ENCODE measurements at places on chromosomes 6 and 20. TPM values are rescaled to one million over a fixed set of nuclear protein-coding genes. Genes with fewer than 3 reads are reported as not detected.

Gene NUS1
- 14.4 TPM for polyA plus RNA-seq

Gene E2F3
- 8.2 TPM for polyA plus RNA-seq

Gene GNAS-AS1
- polyA plus RNA-seq = 0.90 TPM

Gene PI16
- polyA plus RNA-seq = 0.20 TPM

DNA sequence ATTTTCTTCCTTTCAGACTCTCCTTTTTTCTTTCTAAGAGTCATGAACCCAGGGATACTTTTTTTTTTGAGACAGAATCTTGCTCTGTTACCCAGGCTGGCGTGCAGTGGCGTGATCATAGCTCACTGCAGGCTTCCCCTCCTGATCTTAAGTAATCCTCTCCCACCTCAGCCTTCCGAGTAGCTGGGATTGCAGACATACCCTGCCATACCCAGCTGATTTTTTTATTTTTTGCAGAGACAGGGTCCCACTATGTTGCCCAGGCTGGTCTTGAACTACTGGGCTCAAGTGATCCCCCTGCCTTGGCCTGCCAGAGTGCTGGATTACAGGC, 32.8 kb upstream of the IER3 start:
- no peak for DNase-seq

DNA sequence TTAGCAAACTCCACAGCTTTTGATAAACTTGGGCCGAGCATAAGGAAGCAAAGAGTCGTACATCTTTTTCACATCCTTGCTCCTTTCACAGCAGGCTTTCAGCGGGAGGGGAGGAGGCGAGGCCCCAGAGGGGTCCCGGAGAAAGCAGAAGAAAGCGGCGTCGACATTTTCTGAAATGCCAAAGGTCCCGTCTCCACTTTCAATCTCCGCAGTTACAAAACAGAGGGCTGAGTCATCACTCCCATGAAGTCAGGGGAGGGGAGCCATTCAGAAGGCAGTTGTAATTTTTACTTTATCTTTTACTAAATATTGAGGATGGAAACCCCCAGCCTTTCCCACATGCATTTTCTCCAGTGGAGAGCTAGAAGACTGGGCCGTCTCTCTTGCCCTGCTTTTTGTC, 174.2 kb upstream of the THBS2 start:
- peak; percentile 80 for DNase-seq

All from IMR-90 (cell line).